DMS53 (cell line): ENCODE measurements at places on chromosomes 2 and 18.

DNA sequence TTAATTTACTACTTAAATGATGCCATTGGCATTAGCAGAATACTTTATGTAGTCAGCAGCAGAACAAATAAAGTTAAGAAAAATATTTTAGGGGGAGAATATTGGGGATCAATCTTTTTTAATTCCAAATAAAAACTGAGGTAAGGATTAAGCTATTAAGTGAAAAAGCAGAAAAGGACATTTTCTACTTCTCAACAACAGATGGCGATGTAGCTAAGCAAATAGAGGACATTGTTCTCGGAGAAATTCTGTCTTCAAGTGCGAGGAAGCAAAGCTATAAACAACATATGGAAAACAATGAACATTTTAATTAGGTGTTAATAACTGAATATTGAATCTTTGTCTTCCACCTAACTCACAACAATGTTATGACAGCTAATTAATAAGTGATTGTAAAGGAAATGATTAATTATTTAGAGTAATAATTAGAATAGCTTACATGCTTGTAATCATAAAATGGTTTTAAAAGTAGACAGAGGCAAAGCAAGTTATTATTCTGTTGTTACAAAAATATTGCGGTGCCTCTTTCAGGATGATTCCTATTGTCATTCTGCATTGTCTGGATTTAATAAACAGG is 32.9 kb upstream of the CCDC93 start:
- peak; percentile 78 for DNase-seq

DNA sequence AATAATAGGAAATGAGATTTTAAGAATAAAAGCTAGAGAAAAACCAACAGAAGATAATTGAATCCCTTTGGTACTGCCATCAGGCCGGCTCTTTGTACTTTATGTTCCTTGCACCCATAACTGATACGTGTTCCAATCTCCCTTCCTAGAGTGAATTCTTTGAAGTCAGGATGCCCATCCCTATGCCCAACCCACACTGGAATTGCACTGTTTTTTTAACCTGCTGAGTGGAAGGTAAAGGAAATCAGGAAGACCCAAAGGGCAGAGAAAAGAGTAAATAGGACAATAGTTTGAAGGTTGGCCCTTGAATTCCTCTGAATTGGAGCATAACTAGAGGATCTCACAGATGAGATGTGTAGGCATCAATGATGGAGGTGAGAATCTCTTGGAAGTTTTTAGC is 4.4 kb upstream of the ATG16L1 start:
- no peak for DNase-seq

DNA sequence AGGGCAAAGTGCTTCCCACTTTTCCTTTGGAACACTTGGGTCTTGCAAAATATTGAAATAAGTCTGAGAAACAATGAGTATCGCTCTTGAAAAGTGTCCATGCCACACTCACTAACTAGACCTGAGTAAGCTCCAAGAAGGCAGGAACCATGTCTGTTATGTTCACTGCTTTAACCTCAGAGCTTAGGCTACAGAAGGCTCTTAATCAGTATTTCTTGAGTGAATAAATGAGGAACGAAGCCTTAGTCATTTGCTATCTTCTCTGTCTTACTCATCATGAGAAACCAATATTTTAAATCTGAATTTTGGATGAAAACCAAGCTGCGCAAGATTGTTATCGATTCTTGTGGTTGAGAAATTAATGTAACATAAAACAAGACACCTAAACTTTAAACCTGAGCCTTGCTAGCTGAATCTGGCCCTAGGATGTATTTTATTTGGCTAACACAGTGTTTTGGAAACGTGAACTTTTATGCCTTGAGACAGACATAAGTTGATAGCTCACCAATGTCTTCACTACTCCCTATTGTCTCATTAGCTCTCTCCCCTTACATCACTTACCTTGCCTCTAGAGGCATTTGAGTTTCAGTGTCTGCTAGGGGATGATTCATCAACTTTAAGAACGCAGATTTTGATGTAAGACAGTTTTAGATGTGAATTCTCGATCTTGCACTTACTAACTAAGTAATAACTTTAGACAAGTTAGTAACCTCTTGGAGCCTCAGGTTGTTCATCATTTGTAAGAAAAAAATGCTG is 392.8 kb upstream of the MEIS1 start:
- no peak for DNase-seq

GRCh38 chr2:111904726-111905474 is 6.5 kb downstream of the MERTK start:
- DNase-seq, result no peak

DNA sequence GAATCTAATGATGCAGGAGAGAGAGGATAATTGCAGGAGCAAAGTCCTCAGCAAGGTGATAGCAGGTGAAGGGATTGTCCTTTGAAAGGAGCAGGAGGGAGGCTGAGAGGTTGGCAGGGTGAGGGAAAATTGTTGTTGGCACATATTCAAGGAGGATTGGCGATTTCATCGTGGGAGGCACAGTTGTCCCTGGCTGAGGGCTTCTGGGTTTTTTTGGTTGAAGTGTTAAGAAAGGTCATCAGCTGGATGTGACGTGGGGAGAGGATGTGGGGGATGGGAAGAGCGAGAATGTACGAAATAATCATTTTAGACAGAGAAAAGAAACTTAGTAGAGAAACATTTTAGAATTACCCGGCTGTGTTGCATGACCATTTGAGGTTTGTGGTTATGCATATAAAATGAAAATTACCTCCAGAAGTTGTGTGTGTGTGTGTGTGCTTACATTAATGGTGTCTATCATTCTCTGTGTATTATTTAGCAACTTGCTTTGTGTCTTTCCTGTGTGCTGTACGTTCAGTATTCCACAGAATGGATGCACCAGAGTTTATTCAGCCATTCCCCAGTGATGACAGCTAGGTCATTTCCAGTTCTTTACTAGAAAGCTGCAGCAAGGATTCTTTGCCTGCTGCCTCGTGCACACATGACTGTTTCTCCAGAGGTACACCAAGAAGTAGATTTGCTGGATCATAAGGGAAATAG is 67.6 kb downstream of the SDC1 start:
- DNase-seq, result peak; percentile 19

- DNase-seq, result no peak
Measured at GRCh38 chr2:46066116-46066515, 231.1 kb upstream of the EPAS1 start.

DNA sequence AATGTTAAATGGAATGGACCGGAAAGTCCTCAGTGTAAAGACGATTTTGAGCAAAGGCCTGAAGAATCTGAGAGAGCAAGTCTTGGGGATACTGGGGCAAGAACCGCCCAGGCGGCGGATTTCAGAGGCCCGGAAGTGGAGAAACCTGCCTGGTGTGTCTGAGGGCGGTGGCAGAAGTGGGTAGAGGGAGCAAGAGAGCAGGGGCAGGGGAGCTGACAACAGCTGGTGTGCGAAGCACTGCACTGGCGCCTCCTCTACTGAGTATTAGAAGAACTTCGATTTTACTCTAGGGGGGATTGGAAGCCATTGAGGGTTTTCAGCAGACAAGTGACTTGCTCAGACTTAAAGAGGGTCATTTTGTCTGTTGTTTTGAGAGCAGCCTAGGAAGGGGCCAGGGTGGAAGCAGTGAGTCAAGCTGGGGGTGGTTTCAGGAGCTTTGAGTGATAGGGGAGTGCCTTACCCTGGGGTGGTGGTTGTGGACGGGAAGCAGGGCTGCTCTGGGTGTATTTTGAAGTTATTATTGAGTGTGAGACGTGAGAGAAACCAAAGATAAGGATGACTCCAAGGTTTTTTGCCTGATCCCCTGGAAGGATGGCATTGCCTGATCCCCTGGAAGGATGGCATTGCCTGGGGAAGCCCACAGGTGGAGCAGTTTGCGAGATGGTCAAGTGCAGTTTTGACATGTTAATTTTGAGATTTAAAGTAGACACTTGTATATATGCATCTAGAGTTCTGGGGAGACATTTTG is 52.5 kb downstream of the ZNF236 start:
- peak; percentile 82 for DNase-seq

GRCh38 chr18:38879871-38880270 is 1314.3 kb upstream of the CELF4 start:
- no peak for DNase-seq

GRCh38 chr2:1979569-1979968 is 235.3 kb upstream of the PXDN start:
- no peak for DNase-seq

DNA sequence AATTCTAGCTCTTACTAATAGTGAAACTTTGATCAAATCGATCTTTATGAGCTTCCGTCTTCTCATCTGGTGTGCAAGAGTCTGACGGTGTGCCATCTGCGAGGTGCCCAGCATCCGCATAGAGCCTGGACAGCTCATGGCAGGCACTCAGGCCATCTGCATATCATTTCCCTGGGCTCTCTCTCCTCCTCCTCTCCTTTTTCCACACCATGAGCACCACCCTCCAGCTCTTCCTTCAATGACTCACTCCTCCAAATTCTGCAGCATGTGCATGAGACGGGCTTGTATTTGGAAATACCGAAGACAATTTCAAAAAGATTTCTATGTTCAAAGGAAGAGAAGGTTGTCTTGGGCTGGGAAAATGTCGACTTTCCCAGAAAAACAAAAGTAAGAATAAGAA is 161.1 kb downstream of the CCBE1 start:
- DNase-seq, result no peak

GRCh38 chr2:64504774-64505720 is 19.1 kb upstream of the AFTPH start:
- DNase-seq, result no peak

DNA sequence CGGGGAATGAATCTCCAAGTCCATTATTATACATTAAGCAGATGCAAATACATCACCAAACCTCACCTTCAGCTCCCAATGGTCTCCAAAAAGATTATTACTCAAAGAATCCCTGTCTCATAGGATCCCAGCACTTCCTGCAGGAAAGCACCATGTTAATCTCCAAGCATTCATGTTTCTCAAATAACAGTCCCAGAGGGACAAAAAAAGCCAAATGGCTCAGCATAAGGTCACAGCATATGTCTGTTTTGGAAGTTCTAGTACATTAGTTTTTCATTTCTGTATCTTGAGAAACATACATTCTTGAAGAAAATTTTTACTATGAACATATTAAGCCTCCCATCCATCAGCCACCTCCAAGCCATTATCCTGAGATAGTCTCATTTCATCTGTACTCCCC is 103.3 kb downstream of the METTL4 start:
- no peak for DNase-seq

- peak; percentile 17 for DNase-seq
Measured at GRCh38 chr2:178863856-178864620, 56.8 kb upstream of the TTN start.

DNA sequence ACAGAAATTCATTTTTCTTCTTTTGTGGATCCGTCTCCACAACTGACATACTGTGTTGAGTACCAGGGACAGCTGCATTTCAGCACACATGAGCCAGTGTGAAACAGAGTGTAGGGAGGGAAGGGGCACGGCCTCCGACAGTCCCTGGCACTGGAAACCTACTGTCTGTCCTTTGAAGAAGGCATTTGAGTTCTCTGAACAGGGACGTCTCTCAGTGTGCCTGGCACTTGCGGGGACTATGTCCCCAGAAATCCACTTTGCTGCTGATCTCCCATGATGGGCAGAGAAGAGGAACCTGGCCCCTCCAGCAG is 48.1 kb downstream of the PLB1 start:
- DNase-seq, result no peak

GRCh38 chr2:24075259-24075658 is 867 bp downstream of the SF3B6 start:
- no peak for DNase-seq

DNA sequence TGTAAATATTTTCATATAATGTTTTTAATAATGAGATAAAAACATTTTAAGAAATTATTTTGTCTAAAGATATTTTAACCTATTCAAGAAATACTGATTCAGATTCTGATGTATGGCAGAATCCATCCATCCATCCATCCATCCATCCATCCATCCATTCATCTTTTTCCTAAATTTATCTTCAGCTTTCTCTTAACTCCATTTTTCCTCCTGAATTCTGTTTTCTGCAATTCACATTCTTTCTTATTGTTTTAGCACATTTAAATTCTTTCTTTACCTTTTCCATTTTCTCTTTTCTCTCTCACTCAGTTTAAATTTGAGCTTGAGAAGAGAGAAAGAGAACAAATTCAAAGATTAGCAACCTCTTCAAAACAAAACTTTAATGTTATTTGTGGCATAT is 3.6 kb downstream of the LRP1B start:
- DNase-seq, result no peak

- DNase-seq, result no peak
Measured at GRCh38 chr2:76178610-76179009, 467.9 kb upstream of the GCFC2 start.

DNA sequence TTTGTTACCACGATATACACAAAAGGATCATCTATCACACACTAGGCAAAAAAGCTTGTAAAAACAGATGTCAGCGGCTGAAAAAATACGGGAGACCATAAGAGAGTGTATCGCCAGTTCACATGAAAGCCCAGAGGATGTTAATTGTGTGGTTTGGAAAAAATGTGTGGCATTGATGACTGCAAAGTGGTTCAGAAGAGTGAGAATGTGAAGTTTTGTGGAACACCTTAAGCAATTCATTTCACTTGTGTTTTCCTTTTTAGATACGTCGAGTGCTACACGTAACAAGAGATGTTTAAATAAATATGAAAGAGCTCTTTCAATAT is 61.7 kb upstream of the DAPL1 start:
- DNase-seq, result no peak

DNA sequence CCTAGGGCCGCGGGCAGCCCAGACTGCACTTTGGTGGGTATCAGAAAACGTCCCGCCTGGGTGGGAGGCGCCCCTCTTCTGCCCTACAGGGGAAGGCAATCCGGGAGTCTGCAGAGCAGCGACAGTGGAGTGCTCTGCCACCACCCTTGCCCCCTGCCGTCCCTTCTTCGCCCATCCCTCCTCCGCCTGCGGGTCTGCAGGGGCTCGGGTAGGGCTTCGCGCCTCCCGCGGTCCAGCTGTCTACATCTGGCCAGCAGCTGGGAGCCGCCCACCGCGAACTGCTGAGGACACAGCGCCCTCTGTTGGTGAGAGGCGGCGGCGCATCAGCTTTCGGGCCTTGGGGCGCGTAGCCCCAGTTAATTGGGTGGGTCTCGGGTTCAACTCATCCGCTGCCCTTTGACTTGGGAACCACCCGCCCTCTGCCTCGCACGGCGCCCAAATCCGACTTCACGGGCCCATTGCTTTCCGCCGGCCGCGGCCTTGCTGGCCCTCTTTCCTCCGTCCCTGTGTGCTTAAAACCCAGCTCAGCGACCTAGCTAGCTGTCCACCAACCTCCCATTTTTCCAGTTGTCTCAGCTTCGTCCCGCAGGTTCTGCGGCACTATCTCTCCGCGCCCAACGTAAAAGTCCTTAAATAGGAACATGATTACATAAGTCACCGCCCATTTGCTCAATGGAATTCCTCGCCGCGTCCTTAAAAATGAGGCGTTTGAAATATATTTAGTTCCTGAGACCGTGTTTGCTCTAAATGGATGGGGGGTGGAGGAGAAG is 17.6 kb downstream of the WNT10A start:
- peak; percentile 67 for DNase-seq

- no peak for DNase-seq
Measured at GRCh38 chr2:181553244-181553643, 96.1 kb downstream of the ITGA4 start.

DNA sequence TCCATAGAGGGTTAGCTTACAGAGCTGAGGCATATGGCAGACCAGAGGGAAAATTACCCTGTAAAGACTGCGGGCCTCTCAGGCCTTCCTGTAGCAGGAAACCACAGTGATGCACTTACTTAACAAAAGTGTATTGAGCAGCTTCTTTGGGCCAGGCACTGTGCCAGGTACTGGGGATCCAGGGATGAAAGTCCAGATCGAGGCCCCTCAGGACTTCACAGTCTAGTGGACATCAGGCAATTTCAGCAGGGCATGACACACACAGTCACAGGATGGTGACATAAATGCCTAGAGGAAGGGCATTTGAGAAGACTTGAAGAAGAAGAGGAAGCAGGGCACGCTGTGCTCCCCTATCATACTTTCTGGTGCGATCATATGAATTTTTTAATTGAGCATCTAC is 71.7 kb downstream of the MARCO start:
- no peak for DNase-seq
